ENCODE measurements at places on chromosomes 7 and 10. TPM values are rescaled to one million over a fixed set of nuclear protein-coding genes. Genes with fewer than 3 reads are reported as not detected.

Gene EPHB4
- total RNA-seq: 45.6 TPM

Gene AMPH
- total RNA-seq: 16.4 TPM

GRCh38 chr7:10685040-10685439 lies 288.6 kb upstream of the PHF14 start:
- DNase-seq: no peak

DNA sequence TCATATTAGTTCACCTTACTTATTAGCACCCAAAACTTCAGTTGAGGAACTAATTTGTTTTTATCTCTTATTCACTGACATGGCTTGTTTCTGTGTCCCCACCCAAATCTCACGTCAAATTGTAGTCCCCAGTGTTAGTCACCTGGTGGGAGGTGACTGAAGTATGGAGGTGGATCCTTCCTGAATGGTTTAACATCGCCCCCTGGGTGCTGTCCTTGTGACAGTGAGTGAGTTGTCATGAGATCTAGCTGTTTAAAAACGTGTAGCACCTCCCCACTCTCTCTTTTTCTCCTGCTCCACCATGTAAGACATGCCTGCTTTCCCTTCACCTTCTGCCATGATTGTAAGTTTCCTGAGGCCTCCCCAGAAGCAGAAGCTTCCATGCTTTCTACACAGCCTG lies 75.0 kb upstream of the HECTD2 start:
- no peak for DNase-seq

Gene CXCL12
- total RNA-seq: 347 TPM

Data from mesenteric fat pad (tissue), 1 donor.